ENCODE measurements at places on chromosomes 12 and 14. TPM values are rescaled to one million over a fixed set of nuclear protein-coding genes. Genes with fewer than 3 reads are reported as not detected.

NPFF gene
- total RNA-seq, result not detected

CD163 gene
- total RNA-seq, result not detected

GALNT16 gene
- 0.16 TPM for total RNA-seq

FAM90A1 gene
- total RNA-seq, result 0.14 TPM

PRPF40B gene
- 15.2 TPM for total RNA-seq

PLEK2 gene
- total RNA-seq, result 0.44 TPM

KIF5A gene
- 2.1 TPM for total RNA-seq

DEGS2 gene
- total RNA-seq, result not detected

ATP5MC2 gene
- 253 TPM for total RNA-seq

DNA sequence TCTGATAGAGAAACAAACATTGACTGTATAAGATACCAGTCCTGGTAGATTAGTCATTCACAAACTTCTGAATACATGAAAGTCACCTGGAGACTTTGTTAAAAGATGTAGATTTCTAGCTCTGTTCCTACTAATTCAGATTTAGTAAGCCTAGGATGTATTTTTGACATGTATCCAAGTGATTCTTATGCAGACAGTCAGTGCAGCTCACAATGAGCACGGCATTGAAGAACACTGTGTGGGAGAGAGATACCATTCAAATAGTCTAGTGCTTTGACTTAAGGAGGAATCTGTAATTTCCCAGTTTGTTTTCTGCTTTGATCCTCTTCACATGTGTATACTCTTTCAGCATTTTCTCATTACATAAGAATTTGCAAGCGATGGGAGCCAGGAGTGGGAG lies 68.7 kb upstream of the STXBP6 start:
- DNase-seq, result no peak

DNA sequence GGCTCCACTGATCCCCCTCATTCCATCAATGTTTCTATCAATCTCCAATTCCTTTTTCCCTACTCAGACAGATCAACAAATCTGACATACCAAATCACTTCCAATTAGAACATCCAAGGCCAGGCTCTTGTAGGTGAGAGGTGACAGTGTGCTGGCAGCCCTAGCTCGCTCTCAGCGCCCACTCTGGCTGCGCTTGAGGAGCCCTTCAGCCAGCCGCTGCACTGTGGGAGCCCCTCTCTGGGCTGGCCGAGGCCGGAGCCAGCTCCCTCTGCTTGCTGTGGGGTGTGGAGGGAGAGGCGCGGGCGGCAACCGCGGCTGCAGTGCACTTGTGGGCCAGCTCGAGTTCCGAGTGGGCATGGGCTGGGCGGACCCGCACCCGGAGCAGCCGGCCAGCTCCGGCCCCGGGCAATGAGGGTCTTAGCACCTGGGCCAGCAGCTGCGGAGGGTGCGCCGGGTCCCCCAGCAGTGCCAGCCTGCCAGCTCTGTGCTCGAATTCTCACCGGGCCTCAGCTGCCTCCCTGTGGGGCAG lies 6.0 kb upstream of the ITPR2 start:
- no peak for DNase-seq

DNA sequence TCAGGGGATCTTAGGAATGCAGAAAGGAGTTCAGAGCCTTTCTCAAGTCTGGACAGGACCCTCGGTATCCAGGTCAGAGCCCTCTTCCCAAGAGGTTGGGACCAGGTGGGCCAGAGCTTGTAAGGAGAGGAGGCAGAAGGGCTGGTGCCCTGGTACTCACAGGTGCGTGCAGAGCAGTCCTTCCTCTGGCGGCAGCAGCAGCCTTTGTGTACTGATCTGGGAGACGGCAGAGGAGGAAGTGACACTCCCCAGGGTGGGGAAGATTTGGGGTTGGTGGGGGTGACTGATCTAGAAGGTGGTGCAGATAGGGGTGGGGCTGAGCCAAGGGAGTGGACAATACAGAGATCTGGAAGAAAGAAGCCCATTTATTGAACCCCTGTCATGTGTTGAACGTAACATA lies at the start of gene ITGB7:
TSS of gene ITGB7 (minus strand) at position 210 of the 400 bp plus-strand sequence. CDS start 6,808 bp downstream, outside the sequence.
- peak; percentile 92 for DNase-seq

DNA sequence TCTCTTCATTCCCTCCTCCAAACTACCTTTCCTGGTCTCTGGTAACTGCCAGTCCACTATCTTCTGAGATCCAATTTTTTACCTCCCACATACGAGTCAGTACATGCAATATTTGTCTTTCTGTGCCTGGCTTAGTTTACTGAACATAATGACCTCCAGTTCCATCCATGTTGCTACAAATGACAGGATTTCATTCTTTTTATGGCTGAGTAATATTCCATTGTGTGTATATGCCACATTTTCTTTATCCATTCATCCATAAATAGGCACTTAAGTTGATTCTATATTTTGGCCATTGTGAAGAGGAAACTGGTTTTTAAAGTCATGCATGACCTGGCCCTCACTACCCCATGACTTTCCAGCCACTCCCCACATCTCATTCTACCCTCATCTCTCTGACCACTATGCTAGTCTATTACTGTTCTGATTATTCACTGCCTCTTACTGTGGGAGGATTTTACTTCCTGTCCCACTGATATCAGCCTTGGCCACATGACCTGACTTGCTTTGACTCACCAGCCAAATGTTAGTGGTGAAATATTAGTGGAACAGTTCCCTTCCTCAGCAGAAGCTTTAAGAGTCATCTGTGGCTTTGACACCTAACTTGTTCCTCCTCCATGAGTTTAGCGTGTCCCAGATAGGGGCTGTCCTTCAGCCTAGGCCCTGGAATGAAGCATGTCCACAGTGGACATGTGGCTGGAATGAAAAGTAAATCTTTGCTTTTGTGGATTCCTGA lies 52.2 kb downstream of the GOLGA5 start:
- DNase-seq, result peak; percentile 66

GRCh38 chr12:25755136-25755970 lies 202.3 kb upstream of the LMNTD1 start:
- no peak for DNase-seq

DNA sequence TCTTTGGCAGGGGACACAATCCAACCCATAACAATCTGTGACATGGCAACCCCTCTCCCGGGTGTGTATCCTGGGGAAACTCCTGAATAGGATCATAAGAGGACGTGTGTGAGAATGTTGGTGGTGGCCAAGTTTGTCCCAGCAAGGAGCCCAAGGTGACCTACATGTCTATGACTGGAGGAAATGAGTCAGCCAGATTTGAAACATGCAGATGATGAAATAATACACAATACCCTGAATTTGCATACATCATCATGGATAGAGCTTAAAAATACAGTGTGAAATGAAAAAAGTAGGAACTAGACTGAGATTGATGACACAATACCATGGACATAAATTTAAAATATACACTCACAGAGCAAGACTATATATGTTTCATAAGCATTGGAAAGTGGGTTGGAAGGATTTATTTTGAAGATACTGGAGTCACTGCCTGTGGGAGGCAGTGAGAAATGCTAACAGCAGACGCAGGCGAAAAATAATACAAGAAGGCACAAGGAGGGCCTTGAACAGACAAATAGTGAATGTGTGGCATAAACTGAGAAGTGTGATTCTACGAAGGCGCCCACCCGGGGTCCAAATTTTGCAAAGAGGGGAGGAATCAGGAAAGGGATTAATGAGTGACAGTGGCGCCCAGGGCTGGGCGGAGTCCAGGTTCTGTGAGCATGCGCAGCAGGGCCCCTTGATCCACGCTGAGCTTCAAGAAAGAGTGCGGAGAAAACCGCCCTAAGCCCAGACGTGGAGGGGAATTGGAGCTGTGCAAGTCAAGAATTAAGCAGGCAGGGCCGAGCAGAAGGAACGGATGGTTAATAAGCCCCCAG lies 7.0 kb upstream of the MAP1LC3B2 start:
- no peak for DNase-seq

DNA sequence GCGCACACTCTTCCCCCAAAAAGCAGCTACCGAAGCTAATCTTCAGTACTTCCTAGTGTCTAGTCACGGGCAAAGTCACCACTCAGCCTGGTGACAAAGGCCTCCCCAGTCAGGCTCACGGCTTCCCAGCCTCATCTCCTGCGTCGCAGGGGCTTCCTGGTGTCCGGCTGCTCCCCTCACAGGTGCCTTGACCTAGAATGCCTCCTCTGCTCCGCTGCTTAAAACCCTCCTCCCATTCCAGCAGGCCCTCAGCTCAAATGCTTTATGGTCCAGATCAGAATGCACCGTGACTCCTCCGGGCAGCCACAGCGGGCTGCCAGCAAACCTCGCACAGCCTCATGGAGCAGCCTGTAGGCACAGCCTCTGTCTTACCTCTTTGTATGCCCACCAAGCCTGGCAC lies 53.1 kb downstream of the PRIMA1 start:
- DNase-seq, result no peak

DNA sequence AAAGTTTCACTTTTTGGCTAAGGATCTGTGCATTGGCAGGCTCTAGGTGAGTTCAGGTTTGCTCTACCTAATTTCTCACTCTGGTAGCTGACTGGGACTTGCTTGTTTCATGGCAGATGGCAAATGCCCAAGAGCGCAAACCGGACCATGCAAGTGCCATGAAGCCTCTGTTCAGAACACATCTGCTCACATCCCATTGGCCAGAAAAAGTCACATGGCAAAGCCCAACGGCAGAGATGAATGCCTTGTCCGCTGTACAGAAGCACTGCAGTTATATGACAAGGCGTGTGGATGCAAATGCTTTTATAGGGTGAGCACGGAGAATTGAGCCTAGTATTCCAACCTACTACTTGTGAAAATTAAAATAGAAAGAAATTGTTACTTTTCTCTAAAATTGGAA lies 202.2 kb upstream of the HMGA2 start:
- DNase-seq, result no peak

- no peak for DNase-seq
These were observed 584.5 kb downstream of the SLC16A7 start for GRCh38 chr12:60180298-60180697.

GRCh38 chr14:73324533-73324932 lies 87.2 kb downstream of the PAPLN start:
- no peak for DNase-seq

DNA sequence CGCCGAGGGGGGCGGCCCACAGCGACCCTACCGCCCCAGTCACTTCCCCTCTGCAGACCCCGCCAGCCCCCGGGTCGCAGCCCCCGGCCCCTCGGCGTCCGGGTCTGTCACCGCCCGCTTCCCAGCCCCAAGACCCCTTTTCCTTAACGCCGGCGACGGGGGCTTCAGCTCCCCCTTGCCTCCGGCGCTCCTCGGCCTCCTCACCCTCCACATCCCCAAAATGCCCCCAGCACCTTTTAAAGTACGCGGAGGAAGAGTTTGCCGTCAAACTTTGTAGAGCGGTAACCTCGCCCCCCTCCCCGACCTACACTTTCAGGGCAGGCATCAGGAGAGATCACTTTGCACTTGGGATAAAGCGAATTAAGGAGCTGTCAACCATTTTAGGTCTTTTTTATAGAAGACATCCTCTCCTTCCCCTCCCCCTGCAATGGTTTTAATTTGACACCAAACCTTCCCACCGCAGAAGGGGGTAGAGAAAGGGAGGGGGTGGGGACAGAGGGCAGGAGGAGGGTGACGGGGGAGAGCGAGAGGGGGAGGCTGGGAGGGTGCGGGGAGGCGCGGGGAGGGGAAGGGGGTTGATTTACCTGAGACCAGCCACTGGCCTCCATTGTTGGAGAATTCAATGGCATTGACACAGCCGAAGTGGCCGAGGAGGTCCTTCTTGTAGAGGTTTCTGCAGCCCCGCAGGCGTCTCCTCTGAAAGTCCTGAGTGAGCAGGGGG lies 578 bp downstream of the DCAF5 start:
- DNase-seq, result peak; percentile 73

DNA sequence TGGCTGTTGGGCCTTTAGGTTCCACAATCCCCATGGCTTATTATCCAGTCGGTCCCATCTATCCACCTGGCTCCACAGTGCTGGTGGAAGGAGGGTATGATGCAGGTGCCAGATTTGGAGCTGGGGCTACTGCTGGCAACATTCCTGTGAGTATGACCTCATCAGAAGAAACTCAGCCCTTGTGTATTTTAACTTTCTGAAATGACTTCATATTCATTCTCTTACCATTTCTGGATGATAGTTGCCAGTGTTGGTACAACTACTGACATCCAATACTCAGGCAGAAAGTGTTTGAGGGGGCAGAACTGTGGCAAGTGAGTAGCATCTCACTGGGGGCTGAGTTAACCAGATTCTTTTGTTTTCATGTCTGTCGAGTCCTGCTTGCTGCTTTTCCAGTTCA lies 2.3 kb downstream of the DAZAP2 start:
- DNase-seq, result no peak

- DNase-seq, result no peak
These were observed 21.3 kb upstream of the CABP1 start for GRCh38 chr12:120618954-120619615.

GRCh38 chr14:67908052-67908754 lies 88.6 kb downstream of the RAD51B start:
- no peak for DNase-seq

DNA sequence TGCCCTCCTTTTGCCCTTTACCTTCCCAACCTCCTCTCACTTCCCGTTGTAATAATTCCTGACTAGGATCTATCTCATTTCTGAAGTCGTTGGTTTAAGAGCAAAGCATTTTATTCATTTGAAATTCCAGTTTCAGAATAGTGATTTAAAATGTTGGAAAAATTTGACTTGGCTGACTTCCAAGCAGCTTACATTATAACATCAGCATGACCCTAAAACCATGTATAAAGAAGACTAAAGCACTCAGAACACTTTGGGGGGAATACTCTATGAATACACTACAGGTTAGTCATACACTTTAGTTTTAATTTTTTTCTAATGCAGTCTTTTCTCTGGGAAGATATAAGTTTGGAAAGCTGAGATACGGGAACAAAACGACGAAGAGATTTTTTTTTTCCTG lies 161.1 kb downstream of the BTG1 start:
- no peak for DNase-seq

DNA sequence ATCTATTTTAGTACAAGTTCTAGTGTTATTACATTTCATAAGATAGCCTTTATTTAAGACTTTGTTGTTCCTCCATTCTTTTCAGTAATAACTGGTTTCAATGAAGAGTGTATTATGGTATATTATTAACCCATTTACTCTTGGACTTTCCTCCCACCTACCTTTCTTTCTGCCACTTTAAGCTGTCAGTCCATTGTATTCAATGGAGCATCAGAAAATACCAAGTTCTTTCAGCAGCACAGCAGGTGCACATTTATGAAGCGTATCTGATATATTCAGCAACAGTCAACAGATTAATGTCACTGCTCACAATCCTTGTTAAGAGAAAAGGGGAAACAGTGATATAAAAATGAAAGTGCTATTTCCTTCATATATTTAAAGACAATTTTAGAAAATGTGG lies 660.9 kb downstream of the C12orf50 start:
- no peak for DNase-seq

DNA sequence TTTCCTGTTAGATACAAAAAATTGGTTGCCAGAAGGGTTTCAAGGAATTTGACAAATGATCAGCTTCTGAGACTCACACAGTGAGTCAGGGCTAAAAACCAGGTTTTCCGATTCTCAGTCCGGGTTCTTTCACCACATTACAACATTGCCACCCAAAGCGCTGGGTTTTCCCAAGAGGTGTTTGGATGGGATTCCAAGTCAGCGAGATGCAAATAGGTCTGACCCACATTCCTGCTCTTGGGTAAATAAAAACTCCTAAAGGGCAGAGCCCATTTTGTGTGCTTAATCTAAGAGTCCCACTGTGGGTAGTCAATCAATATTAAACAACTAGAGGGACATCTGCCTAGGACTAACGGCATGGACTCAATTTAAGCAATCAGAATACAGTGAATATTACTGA lies 5.4 kb upstream of the RIC8B start:
- DNase-seq, result no peak
